ENCODE measurements at places on chromosomes 3 and 15. TPM values are rescaled to one million over a fixed set of nuclear protein-coding genes. Genes with fewer than 3 reads are reported as not detected.

LRRC28 gene
- total RNA-seq, result 15.0 TPM

MAGI1 gene
- 65.7 TPM for total RNA-seq

DNA sequence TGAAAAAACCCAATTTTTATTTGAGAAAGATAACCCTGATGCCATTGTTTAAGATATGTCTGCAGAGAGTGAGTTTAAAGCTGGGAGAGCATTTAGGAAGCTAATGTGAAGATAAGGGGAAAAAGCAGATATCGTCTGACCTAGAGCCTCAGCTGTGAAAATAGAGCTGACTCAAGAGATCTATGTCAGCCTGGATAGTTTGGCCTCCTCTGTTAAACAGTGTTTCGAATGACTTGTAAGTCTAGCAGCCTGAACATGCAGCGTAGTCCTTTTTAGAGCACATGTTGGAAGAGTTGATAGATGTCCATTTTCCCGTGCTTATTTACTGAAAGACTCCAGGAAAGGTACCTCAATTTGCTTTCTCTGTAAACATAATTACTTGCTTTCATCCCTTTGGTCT, 48.1 kb downstream of the ALCAM start:
- no peak for DNase-seq

GRCh38 chr3:190105876-190106275, 14.8 kb downstream of the P3H2 start:
- DNase-seq, result no peak

DNA sequence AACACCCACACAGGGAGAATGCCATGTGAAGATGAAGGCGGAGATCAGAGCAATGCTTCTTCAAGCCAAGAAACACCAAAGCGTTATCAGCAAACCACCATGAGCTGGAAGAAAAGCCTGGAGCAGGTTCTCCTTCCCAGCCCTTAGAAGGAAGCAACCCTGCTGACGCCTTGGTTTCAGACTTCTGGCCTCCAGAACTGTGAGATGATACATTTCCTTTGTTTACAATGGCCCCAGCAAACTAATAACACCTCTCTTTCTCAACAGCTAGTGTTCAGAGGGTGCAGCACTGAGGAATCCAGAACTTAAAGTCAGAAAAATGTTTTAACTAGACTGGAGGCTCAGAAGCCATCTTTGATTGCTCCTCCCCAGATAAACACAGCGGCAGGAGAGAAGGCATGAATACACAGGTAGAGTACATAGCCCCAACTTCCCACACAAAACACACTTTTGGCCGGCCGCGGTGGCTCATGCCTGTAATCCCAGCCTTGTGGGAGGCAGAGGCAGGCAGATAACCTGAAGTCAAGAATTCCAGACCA, 132.4 kb upstream of the LPP start:
- DNase-seq, result no peak

DNA sequence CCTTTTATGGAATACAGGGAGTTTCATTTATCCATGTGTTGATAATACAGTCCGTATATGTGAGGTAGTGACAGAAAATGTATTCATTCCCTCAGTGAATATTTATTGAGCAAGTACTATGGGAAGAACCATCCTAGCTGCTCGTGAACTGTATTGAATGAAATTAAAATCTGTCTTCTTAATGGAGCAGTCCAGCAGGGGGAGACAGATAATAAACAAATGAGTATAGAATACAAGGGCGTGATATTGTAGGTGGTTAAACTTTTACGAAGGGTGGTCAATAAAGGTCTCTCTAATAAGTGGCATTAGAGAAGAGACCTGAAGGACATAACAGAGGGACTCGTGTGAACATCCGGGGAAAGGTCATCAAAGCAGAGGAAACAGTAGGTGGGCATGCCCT, 62.7 kb upstream of the OSTN start:
- no peak for DNase-seq

GRCh38 chr3:111577798-111578685, 17.1 kb downstream of the ZBED2 start:
- no peak for DNase-seq

DNA sequence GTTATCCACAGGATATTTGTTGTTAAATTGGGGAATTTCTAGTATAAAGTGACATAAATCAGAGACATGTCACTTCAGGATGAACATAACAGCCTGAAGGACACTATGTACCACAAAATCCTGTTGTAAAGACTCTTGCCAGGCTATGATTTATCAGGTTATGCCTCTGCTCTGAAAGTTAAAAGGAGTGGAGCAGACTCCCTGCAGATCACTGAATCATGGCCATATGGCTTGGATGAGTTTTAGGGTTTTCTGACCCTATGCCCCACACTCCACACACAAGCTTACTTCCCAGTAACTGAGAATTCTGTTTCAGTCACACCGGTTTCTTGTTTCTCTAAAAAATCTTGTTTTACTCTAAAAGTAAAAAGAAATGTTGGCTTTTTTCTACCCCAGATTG, 869.4 kb downstream of the NAALADL2 start:
- no peak for DNase-seq

GRCh38 chr3:71581457-71582035, 2.0 kb downstream of the FOXP1 start:
- peak; percentile 46 for DNase-seq

DNA sequence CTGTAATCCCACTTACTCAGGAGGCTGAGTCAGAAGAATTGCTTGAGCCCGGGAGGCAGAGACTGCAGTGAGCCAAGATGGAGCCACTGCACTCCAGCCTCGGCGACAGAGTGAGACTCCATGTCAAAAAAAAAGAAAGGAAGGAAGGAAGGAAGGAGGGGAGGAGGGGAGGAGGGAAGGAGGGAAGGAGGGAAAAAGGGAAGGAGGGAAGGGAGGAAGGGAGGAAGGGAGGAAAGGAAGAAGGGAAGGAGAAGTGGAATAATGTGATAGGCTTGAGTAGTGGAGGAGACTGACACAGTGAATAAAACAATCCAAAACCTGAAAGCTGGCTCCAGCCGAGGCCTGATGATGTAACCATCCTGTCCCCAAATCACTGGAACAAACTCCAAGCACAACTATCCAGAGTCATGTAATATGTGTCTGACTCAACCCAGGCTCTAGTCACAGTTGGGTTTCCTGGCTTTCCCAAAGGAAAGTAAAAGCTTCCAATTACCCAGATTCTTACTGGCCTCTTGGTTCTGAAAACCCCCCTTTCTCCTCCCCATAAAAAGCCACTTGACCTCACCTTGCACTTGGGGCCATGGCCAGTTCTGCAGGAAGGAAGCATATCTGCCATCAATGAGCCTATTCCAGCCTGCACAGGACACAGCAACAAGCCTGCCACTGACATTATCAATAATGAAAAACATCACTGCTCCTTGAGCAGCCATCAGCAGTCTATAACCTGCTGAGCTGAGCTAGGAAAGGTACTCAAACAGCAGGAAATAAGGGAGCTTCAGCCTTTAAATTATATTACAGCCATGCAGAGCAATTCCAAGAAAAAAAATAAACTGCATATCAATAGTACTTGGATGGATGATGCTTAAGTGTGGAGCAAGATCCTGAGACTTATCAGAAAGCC, 48.3 kb downstream of the MB21D2 start:
- no peak for DNase-seq

All from H9 (cell line).